Forelimb muscle (tissue), 1 donor: ENCODE measurements at places on chromosomes 6 and 20. TPM values are rescaled to one million over a fixed set of nuclear protein-coding genes. Genes with fewer than 3 reads are reported as not detected.
A peak's percentile ranks its signal among the peaks of the same experiment; 100 is the strongest.

Gene BPIFB2
- polyA plus RNA-seq: not detected

Gene TFAP2A
- polyA plus RNA-seq: 0.43 TPM

Gene PAQR8
- polyA plus RNA-seq: 5.3 TPM

Gene CGA
- polyA plus RNA-seq: 0.72 TPM

Gene C6orf141
- 3.2 TPM for polyA plus RNA-seq

Gene SLC35D3
- 0.06 TPM for polyA plus RNA-seq

Gene PXT1
- 0.08 TPM for polyA plus RNA-seq

Gene C6orf15
- not detected for polyA plus RNA-seq

GRCh38 chr20:54680872-54681619 is 205.7 kb downstream of the DOK5 start:
- DNase-seq: peak; percentile 49

DNA sequence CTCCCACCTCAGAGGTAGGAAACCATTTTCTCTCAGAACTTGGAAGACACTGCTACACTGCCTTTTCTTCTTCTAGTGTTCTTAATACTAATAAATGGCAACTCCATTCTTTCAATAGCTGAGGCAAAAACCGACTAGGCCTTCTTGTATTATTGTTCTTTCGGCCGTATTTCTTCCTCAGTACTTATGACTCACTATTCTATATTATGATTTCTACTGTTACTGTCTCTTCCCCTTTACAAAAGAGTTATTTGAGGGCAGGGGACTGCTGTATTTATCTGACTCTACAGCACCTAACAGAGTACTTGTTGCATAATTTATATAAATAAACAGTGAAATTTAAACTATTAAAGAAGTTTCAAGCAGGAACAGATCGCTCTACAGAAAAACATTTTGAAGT is 3.1 kb downstream of the DNAAF9 start:
- no peak for DNase-seq

- peak; percentile 88 for DNase-seq
These were observed at the start of gene BTBD3 for GRCh38 chr20:11917663-11918062. Gene BTBD3 (plus strand): TSS chr20:11917893. CDS start chr20:11918276, 383 bp downstream.

- DNase-seq: peak; percentile 66
These were observed 35.9 kb downstream of the PLCG1 start for GRCh38 chr20:41173161-41173721.

DNA sequence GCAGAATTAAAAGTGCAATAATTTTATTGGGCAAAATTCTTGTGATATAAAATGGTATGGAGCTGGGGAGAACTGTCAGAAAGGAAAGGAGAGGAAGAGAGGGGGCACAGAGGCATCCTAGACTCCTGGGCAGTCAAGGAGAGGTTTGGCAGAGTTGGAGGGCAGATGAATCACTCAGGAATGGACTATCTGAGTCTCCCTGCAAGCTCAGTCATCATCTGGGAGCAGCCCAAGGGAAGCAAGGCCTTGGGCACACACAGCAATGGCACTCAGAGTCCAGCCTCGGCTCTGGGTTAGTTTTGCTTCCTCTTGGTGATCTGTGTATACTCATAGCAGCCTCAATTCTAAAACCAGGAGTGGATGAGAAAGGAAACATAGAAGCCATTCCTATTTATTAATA is 67.2 kb downstream of the SLC22A1 start:
- DNase-seq: no peak

- no peak for DNase-seq
These were observed 36.8 kb upstream of the MRPS18A start for GRCh38 chr6:43724354-43724753.
